ENCODE measurements at places on chromosomes 2 and 18.

DNA sequence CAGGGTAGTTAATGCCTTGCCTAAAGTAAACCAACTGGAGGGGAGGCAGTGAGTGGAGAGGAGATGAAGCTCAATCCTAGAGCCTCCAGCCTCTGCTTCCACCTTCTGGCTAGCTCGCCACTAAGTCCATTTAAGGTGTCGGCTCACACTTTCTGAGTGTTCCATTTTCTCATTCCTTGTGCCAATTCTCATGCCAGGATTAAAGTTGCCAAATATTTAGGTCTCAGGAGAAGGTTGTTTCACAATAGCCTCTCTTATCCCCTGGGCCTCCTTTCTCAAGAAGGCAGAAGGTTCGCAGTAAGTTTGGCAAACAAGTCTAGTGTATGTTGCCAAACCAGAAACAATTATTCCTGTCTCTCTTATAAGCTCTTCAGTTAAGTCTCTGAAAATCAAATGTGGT, 57.2 kb downstream of the TACR1 start:
- no peak for DNase-seq

GRCh38 chr2:10868465-10869314, 43.0 kb upstream of the KCNF1 start:
- DNase-seq, result no peak

- no peak for DNase-seq
These were observed 184.8 kb upstream of the CRIM1 start for GRCh38 chr2:36170805-36171204.

GRCh38 chr2:17124575-17125318, 393.5 kb downstream of the RAD51AP2 start:
- DNase-seq, result no peak

DNA sequence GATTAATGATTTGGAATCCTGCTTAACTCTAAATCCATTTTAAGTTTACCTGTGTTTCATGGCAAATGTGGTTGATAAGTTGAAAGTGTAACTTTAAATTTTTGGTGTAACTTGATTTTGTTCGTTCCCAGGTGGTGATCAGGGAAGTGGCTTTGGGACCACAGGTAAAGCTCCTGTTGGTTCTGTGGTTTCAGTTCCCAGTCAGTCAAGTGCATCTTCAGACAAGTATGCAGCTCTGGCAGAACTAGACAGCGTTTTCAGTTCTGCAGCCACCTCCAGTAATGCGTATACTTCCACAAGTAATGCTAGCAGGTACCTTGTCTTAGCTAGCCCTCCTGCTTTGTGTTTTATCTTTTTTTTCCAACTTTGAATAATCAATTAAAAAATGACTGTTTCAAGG, 62.8 kb downstream of the AGFG1 start:
- no peak for DNase-seq

GRCh38 chr18:38454764-38455469, 889.3 kb upstream of the CELF4 start:
- no peak for DNase-seq

Measured in activated naive CD4-positive, alpha-beta T cell (primary cell).